Stimulated activated CD8-positive, alpha-beta memory T cell treated with anti-CD3 and anti-CD28 coated beads, Interleukin-4, amount 100 ng/mL, for 1 hour (primary cell): ENCODE measurements at places on chromosomes 2 and 18.

GRCh38 chr2:47354013-47354847 lies 48.7 kb upstream of the MSH2 start:
- DNase-seq = no peak

GRCh38 chr18:1012775-1013174 lies 108.1 kb downstream of the ADCYAP1 start:
- DNase-seq = no peak

DNA sequence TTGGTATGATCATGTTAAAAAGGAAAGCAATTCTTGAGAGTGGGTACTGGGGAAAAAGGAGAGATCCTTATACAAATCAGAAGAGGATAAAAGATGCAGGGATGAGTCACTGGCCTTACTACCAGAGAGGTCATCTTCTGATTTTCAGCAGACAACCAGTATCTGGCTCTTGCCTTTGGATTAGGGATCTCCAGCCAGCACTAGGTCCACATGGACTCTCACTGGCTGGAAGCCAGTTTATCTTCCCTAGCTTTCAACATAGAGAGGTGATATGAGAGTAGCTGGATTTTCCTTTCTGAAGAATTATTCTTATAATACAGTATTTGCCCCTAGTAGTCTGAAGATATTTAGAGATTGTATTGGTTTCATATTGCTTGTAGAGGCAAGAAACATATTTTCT lies 30.2 kb downstream of the CERKL start:
- no peak for DNase-seq

DNA sequence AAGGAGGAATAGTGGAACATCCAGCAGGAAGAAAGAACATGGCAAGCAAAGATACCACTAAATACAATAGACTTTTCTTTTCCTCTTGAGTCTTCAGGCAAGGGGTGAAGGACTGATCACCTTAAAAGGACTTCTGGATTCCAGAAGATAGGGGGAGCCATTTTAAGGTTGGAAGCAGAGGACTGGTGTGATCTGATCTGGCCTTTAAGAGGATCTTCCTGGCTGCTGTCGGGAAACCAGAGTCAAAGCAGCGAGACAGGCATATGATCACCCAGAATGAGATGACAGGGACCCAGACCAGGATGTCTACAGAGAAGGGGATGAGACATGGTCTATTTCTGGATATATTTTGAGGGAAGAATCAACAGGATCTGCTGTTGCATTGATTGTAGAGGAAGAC lies 558.0 kb downstream of the STK39 start:
- no peak for DNase-seq

DNA sequence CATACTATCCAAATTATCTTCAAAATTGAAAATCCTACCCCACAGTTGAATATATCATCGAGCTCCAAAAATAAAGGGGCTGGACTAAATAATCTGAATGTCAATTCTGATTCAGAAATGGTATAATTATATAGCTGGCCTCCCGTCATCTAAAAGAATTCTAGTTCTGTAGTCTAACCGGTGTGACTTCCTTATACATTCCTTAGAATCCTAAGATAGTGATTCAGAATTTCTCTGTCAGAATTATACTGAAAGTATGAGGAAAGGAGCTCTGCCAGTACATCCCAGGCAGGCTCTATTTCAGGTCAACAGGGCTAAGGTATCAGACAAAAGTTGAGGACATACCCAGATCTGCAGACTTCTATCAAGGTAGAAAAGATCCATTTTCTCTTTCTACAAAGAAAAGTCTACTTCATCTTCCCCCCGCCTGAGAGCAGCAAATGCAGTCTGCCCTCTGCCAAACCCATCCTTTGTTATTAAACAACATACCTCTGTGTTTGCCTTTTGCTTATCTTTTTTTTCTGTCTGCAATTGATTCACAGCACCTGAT lies 128.5 kb downstream of the METTL4 start:
- no peak for DNase-seq

- DNase-seq = no peak
Measured at GRCh38 chr2:132559921-132560320, 110.1 kb downstream of the LYPD1 start.

- DNase-seq = no peak
Measured at GRCh38 chr2:214631406-214631805, 178.1 kb downstream of the BARD1 start.

DNA sequence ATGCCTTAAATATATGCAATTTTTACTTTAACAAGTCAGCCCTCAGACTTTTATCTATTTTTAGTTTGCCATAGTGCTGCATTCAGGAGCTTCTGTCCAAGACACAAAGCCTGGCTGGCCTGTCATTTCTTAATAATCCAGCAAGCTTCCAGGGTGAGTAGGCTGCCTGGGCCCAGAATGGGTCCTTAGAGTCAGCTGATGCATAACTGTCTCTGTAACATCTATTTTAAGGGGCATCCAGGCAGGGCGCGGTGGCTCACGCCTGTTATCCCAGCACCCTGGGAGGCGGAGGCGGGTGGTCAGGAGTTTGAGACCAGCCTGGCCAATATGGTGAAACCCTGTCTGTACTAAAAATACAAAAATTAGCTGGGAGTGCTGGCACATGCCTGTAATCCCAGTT lies 11.8 kb upstream of the GNLY start:
- no peak for DNase-seq

- DNase-seq = no peak
Measured at GRCh38 chr18:62490967-62491695, 31.7 kb upstream of the ZCCHC2 start.

DNA sequence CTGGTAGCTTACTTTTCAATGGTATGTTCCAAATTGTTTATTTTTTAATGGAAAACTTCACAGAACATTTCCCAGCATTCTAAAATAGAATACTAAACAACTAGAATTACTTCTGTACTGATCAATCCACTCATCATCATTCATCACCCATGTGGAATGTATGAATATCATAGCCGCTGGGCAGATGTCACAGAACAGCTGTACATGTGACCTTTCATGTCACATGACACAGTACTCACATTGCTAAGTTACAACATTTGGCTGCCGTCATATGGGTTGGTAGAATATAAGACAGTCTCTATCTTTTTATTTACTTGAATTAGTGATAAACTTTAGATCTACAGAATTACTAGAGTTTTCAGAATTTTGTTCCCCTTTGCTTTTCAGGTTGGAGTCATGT lies 387.6 kb downstream of the ZEB2 start:
- no peak for DNase-seq

- no peak for DNase-seq
Measured at GRCh38 chr2:100109986-100110613, 32.3 kb downstream of the AFF3 start.

GRCh38 chr2:239855863-239856587 lies 169.1 kb downstream of the NDUFA10 start:
- no peak for DNase-seq

DNA sequence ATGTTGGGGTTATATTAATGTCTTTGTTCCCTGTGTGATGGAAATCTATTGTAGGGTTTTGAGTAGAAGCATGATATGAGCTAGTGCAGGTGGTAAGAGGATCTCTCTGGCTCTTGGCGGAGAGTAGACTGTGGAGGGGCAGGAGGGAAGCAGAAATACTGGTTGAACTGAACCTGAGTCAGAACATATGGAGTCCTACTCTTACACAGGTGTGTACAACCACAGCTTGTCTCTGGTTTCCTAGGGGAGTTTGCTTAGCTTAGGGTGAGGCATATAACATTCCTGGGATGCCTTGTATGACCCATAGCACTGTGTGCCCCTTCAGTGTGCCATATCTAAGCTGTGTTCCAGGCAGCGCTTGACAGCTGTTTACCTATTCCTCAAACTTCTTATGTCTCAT lies 97.3 kb upstream of the GCFC2 start:
- no peak for DNase-seq

GRCh38 chr2:195543063-195543462 lies 114.0 kb upstream of the SLC39A10 start:
- no peak for DNase-seq

- DNase-seq = no peak
Measured at GRCh38 chr2:96694816-96695455, 44.9 kb downstream of the LMAN2L start.

GRCh38 chr2:26196683-26197418 lies 24.0 kb downstream of the GAREM2 start:
- DNase-seq = no peak

GRCh38 chr18:8036551-8036950 lies 469.4 kb downstream of the PTPRM start:
- DNase-seq = no peak

- DNase-seq = no peak
Measured at GRCh38 chr2:3172265-3172935, 205.2 kb downstream of the EIPR1 start.

- no peak for DNase-seq
Measured at GRCh38 chr2:2318949-2319348, 12.1 kb downstream of the MYT1L start.

- no peak for DNase-seq
Measured at GRCh38 chr2:27245626-27246025, 17.2 kb downstream of the SLC30A3 start.

DNA sequence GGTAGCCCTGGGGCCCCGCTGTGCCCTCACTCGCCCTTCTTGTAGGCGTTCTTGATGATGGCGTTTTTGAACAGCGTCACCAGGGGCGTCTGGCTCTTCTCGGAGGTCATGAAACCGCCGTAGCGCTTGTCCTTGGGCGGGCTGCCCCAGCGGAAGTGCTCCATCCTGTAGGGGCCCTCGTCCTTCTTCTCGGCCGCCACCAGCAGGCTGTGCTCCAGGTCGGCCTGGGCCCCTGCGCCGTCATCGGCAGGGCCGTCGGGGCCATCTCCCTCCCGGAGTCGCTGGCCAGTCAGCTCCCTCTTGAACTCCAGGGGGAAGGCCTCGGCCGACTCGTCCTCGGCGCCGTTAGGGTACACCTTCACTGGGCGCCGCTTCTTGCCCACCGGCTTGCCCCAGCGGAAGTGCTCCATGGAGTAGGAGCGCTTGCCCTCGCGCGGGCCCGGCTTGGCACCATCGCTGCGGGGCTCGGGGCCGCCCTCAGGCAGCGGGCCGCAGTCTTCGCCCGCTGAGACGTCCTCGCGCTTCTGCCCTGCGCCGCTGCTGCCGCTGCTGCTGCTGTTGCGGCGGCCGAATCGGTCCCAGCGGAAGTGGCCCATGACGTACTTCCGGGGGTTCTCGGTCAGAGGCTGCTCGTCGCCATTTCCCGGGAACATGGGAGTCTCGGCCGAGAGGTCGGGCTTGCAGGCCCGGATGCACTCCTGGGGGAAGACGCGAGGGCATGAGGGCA lies 7.2 kb downstream of the POMC start:
- peak; percentile 42 for DNase-seq

GRCh38 chr2:190343536-190344275 lies at the start of gene INPP1:
TSS of gene INPP1 (plus strand) at chr2:190343589. CDS start at chr2:190360103, 16,514 bp downstream.
- no peak for DNase-seq

DNA sequence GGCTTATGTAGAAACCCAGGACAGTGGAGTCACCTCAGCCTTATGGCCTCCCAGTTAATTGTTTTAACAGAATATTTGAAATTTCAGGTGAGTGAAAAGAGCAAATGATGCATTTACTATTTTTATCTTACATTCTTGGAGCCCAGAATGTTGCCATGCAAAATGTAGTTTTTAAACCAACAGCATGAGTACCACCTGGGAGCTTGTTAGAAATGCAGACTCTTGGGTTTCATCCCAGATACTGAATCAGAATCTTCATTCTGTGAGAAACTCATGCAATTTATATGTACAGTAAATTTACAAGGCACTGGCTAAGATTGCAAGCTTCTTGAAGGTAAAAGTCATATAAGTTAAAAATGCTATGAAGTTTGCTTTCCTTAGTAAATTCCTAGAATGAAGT lies 654.5 kb upstream of the CDH2 start:
- no peak for DNase-seq

- DNase-seq = no peak
Measured at GRCh38 chr2:44596537-44597320, 235.0 kb downstream of the CAMKMT start.

DNA sequence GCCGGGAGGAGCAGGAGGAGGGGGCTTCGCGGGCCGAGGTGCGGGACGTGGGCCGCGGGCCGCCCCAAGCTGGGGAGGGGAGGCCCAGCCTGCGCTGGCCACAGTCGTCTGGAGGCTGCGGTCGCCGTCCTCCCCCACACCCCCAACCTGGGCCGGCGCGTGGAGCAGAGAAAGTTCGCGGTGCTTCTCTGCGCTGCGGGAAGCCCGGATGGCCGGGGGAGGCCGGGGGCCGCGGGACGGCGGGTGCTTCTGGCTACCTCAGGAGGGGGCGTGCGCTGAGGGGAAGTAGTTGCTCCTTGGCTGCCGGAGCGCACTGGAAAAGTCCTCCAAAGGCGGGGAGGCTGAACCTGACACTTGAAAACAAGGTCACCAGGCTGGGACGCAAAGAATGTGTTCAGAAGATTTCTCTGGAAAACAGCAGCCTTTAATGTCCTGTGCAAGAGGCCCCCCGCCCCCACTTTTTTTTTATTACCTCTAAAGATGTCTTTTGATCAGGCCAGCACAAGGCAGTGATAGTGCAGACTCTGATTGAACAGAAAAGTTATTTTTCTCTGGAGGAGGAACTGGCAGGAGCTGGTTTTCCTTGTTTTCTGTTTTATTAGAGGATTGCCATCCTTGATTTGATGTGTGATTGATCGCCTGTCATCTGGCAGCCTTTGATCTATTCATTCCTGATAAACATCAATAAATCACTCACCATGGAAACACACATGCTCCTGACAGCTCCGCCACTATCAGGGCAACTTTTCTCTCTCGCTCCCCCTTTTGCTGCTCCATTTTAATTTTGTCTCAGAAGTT lies 1.6 kb downstream of the TSHZ1 start:
- DNase-seq = no peak

- DNase-seq = no peak
Measured at GRCh38 chr2:54486766-54487165, 30.6 kb downstream of the SPTBN1 start.

- no peak for DNase-seq
Measured at GRCh38 chr2:133345638-133346037, 222.6 kb downstream of the NCKAP5 start.

DNA sequence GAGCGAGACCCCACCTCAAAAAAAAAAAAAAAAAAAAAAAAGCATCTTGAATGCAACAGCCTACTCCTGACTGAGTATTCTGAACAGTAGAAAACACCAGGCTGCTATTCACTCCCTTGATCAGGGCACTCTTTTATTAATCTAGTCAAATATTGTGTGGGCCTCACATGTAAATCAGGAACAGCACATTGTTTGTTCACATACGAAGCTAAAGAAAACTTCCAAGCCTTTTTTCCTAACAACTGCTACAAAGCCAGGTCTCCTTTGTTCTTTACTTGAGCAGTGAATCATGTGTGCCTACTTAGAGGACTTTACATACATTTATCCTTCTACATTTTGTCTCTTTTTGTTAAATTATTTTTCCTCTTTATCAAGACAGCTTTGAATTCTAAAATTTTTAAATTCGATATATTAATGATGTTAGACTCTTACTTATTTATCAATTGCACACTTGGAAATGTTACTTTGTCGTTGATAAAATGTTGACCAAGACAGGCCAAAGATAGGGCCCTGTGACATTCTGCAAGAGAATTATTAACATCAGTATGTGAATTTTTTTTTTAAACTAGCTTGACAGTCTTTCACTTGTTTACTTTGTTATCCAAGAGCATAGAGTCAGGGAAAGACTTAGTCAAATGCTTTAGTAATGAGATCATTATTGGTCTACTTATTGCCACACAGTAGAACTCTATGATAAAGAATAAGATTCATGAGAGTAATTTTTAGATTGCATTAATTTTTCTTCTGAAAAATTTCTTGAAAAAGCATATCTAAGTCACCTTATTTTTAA lies 13.2 kb downstream of the SPATS2L start:
- no peak for DNase-seq
